Large intestine (tissue), 12 donors: ENCODE measurements at places on chromosomes 16 and 17.
A peak's percentile ranks its signal among the peaks of the same experiment; 100 is the strongest.

DNA sequence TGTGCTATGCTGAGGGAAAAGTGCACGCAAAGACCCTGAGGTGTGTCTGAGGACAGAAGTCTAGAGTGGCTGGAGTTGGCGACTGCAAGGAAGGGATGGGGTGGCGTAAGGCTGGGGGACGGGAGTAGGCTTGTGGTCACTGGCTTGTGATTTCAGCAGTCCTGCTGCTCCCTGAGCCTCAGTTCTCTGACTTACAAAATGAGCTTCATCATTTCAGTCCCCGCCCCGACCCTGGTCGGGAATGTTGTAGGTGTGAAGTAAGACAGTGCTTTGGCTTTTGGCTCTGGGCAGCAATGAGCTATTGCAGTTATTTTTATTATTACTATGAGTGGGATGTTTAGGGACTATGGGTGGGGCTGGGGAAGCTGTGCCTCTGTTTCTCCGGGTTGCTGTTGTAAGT is 8.6 kb downstream of the ADGRG1 start:
- DNase-seq, result no peak

GRCh38 chr17:39643271-39643670 is 6.3 kb downstream of the STARD3 start:
- no peak for DNase-seq

GRCh38 chr17:67528751-67529436 is 151.8 kb downstream of the PITPNC1 start:
- DNase-seq, result peak; percentile 67

- DNase-seq, result no peak
These were observed 71.9 kb downstream of the SDR42E1 start for GRCh38 chr16:81939164-81940056.

GRCh38 chr17:3015890-3016289 is 47.5 kb downstream of the OR1D5 start:
- DNase-seq, result no peak

- no peak for DNase-seq
These were observed 14.7 kb downstream of the KNOP1 start for GRCh38 chr16:19703172-19703889.

DNA sequence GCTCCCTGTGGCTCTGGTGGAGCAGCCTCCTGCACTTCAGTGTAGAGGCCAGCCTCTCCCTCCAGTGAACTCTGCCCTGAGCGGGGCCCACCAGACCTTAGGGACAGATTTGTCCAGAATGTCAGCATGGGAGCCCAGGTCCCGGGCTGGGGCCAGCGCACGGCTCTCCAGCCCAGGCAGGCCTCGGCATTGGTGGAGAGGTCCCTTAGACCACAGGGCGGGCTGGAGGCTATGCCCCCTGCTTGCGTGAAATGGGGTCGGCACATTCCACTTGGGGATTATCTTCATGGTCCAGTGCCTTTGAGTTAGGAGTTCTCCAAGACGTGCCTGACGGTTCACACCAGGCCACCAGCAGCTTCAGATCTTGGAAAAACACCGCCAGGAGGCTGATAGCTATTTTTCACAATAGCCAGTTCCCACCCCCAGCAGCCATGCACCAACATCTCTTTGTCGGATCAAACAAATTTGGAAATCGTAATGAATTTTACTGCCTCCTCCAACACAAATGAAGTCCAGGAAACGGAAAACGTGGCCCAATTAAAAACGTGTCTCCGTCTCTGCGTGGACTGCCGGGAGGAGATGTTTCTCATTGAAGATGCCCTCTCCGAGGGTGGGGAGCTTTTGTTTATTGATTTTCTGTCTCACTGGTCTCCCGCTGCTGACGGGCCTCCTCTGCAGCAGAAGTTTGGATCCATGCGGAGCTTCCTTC is 110.0 kb upstream of the CIBAR2 start:
- DNase-seq, result no peak

GRCh38 chr16:58542291-58542690 is 27.0 kb downstream of the SETD6 start:
- no peak for DNase-seq

- DNase-seq, result no peak
These were observed 191.6 kb upstream of the GSE1 start for GRCh38 chr16:85421338-85422195.
